ENCODE measurements at places on chromosomes 12 and 14.

DNA sequence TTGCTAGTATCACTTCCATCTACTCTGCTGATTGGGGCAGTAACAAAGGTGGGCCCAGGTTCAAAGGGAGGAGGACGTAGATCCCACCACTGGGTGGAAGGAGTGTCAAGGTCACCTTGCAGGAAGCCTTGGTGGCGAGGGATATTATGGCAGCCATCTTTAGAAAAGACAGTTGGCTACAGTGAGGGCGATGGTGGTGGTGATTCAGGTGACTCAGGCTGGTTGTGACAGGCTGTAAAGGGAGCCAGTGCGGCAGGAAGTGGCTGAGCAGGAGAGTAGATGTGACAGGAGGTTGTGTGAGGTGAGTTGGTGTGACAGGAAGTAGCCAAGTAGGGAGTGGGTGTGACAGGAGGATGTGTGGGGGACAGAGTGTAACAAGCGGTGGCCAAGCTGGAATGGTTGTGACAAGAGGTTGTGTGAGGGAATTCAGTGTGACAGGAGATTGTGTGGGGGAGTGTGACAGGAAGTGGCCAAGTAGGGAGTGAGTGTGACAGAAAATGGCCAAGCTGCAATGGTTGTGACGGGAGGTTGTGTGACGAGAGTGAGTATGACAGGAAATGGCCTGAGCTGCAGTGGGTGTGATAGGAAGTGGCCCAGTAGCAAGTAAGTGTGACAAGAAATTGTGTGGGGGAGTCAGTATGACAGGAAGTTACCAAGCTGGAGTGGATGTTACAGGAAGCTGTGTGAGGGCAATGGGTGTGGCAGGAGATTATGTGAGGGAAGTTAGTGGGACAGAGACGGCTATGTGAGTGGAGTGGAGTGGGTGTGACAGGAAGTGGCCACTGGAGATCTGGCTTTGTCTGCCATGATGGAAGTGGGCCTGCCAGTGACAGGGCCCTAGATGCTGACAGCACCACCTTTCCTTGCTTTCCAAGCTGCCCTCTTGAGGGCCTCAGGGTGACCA, 136.5 kb upstream of the MYL2 start:
- DNase-seq: peak; percentile 5

DNA sequence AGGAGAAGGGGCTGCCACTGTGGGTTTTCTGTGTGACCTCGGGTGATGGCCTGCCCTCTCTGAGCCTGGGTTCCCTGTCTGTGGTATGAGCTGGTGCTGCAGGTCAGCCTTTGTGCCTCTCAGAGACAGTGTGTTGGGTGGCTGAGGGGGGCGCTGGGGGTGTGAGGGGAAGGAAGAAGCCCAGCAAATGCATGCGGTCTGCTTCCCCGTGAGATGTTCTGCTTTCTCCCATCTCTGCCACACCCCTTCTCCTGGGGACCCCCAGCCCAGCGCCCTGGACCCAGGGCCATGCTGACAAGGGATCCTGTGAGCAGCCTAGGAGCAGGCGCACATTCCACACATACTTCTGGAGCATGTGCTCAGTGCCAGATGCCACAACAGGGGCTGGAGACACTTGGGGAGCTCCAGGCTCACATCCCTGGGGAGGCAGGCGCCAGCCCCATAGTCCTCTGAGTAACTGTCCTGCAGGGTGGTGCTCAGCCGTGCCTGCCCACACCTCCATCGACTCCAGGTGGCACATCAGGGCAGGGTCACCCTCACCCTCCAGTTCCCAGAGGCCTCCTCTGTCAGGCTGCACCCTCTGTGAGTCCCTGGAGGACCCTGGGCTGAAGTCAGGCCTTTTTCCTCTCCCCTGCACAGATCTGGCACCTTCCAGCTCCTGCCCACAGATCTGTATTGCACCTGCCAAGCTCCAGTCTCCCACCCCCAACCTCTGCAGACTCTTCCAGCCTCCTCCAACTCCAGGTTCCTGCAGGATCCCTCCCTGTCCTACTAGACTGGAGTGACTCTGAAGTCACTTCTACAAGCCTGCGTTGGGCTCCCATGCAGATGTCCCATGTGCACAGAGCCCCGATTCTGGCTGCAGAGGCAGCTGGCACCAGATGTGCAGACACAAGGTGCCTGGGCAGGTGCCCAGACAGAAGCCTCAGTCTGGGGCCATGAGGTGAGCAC, 205.6 kb downstream of the KIF26A start:
- DNase-seq: no peak

DNA sequence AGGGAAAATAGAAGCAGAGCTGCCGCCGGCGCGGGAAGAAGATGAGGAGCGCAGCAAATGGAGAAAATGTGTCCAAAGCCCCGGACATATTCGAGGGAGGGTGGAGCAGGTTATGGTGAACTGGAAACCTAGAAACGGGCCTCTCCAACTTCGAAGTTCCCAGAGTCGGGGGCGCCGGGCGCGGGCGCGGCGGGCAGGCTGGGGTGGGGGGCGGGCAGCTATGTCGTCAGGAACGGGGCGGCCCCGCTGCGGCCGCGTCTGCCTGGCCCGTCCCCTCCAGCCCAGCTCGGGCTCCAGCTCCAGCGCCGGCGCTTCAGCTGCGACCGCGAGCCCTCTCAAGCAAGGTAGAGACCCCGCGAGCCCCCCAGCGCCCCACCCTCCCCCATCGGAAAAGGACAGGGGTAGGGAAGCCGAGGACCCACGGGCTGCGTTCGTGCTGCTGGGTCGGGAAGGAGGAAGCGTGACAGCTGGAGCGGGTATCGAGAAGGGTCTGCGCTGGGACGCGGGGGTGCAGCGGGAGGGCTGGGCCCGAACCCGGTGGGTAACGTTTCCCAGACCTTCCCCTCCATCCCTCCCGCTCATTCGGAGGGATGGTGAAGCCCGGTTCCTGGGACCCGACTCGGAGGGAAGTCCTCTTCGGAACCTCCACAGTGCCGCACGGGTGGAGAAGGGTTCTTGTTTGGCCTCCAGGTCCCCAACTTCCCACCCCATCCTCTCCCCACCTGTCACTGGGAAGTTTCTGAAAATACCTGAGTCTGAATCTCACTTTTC, 1.0 kb downstream of the DGKA start:
- peak; percentile 36 for DNase-seq

DNA sequence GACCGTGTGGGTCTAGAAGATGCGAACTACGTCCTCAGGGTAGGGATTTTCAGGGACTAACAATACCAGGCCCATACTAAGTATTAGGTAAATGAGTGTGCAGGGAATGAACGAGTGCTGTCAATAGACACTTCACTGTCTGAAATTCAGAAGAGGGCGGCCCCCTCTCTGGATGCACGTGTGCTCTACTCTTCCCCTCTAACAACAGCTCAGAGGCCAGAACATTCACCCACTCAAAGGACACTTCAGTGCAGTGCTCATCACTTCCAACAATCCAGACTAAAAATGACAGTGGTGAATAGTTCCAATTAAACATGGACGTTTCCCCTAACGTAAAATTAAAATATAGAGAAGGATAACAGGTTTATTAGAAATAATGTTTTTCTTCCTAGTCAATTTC, 199.9 kb downstream of the CALM1 start:
- no peak for DNase-seq

GRCh38 chr14:24185741-24186140, 2.9 kb downstream of the IPO4 start:
- no peak for DNase-seq

DNA sequence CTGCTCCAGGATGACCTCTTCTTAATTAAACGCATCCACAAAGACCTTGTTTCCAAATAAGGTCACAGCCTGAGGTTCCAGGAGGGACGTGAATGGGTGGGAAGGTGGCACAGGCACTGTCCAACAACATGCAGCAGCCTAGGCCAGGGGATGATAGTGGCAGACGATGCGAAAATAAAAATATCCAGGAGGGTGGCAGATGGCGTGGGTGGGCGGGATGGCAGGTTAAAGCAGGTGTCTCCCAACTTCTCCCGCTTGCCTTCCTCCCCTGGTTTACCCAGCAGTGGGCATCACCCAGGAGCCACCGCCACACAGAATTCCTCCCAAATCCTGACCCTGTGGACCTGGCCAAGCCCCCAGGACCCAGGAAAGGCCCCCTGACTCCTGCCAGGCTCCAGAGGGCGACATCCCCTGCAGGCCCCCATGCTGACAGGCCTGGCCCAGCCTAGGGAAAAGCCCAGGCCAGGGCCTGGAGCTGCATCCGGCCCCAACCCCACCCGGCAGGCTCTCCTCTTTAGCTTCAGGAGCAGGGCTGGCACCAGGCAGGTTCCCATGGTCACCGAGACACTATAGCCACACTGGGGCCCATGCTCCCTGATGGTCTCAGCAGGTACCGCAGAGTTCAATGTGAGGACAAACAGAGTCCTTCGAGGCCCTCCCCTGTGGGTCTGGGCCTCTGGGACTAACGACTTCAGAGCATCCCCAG, 9.7 kb downstream of the NCOR2 start:
- no peak for DNase-seq

GRCh38 chr12:88552610-88553079, 27.6 kb downstream of the KITLG start:
- no peak for DNase-seq

GRCh38 chr12:6959058-6959804, 8.1 kb downstream of the PTPN6 start:
- no peak for DNase-seq

DNA sequence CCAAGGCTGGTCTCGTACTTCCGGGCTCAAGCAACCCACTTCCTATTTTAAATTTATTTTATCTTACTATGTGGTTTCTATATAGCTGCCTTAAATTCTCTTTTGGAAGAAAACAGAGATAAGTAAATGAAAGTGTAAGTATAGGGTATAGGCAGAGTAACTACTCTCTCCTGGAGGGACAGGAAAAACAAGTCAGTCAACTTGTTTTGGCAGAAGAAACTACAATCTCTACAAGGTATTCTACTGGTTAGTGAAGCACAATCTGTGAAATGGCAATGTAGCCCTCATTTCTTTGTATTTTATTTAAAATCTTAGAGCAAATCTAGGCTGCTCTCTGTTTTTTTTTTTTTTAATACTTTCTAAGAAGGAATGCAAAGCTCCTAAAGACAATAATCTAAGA, 55.4 kb downstream of the UBR7 start:
- no peak for DNase-seq

GRCh38 chr12:71399197-71399596, 40.4 kb upstream of the LGR5 start:
- DNase-seq: no peak

GRCh38 chr12:42770261-42770660, 180.7 kb upstream of the PRICKLE1 start:
- no peak for DNase-seq

DNA sequence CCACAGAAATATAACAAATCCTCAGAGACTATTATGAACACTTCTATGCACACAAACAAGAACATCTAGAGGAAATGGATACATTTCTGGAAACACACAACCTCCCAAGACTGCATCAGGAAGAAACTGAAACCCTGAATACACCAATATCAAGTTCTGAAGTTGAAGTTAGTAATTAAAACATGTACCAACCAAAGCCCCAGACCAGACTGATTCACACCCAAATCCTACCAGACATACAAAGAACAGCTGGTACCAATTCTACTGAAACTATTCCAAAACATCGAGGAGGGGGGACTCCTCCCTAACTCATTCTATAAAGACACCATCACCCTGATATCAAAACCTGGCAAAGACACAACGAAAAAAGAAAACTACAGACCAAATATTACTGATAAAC, 114.7 kb upstream of the CCDC175 start:
- DNase-seq: no peak

DNA sequence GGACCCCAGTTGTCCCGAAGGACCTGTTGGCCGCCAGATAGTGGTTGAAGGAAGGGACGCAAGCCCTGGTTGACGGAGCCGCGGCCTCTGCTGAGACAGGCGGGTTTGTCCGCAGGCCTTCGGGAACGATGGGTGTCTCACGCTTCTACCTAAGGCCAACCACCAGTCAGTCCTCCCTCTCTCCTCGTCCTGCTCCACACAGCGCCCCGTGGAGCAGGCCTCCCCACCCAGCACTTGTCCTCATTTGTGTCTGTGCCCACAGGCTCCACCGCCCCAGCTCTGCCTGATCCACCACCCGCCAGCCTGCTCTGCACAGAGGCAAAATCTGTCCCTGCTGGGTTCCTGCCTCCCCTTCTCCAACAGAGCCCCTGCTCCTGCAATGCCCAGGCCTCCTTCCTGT, 41.0 kb downstream of the RIMBP2 start:
- DNase-seq: no peak

DNA sequence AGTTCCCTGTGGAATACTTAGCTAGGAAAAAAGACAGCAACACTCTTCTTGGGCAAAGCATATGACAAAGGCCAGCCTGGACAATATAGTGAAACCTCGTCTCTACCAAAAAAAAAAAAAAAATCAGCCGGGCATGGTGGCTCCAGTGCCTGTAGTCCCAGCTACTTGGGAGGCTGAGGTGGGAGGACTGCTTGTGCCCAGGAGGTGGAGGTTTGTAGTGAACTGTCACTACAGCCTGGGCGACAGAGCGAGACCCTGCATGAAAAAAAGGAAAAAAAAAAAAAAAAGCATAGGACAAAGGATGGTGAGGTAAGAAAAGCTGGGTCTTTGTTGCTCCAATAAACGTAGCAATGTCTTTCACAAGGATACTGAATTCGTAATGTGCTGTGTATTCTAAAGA, 1.1 kb downstream of the TXNDC16 start:
- no peak for DNase-seq

- no peak for DNase-seq
Observed at GRCh38 chr14:32224737-32225377, 21.8 kb upstream of the RNU6-8 start.

DNA sequence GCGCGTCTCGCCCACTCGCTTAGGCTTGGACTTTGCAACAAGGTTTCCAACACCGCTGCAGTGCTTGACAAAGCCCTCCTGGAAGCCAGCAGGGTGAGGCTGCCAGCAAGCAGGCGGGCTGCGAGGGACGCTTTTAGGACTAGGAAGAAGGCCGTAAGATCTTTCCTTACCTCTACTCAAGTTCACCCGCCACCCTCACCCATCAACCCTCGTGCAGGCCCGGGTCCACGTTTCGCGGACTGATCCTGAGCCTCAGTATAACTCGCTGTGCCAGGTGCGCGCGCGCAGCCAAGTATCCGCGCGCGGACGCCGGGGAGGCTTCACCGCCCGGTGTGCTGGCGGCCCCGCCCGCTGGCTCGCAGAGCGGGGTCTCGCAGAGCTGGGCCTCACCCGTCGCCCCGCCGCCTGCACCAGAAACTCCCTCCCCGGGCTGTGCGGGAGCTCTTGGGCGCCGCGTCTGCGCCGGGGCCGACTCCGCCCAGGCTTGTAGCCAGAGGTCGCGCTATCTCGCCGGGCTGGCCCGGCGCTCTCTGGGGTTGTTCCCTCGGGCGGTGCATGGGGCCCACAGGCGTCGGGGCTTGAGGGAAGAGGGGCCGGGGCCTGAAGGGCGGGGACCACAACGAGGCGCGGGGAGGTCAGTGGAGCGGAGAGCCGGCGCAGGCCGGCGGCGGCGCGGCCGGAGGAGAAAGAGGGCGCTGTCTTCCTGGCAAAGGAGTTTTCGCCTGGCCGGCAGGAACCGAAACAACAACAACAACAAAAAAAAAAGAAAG, 7.6 kb upstream of the SIX1 start:
- no peak for DNase-seq

- no peak for DNase-seq
Observed at GRCh38 chr12:32826807-32827412, 69.7 kb downstream of the PKP2 start.

DNA sequence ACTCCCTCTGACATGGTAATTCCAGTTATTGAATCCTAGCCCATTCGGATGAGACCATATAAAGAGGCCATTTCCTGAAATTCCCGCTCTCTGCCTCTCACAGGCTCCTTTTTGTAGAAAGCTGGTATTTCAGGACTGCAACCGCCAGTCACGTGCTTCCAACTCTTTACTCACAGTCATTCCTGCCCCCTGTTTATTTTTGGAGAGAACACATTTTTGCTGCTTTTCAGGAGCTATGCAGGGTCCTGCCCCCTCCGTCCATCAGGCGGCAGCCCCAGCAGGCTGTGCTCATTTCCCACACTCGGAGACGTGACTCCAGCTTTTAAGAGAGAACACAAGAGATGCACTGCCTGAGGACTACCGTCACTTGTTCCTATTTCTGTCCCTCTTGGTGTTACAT, 26.8 kb downstream of the IFT43 start:
- DNase-seq: no peak
